PC-9 (cell line): ENCODE measurements at places on chromosomes 13 and 19. TPM values are rescaled to one million over a fixed set of nuclear protein-coding genes. Genes with fewer than 3 reads are reported as not detected.
A peak's percentile ranks its signal among the peaks of the same experiment; 100 is the strongest.

DNA sequence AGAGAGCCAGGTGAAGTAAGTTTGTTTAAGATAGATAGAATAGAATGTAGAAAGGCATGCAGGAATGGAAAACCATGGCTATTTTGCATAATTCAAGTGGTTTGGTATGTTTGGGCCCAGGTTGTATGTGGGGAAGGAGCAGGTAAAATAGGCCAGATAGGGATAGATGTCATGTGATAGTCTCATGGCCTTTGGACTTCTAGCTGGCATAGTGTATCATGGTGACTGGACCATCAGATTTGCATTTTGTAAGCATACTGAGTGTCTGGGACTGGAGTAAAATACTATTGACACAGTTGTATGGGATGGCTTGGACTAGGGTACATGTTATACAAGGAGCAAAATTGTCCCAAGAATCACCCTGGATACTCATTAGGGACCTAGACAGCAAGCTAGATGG is 38.9 kb downstream of the COG3 start:
- DNase-seq = no peak

DNA sequence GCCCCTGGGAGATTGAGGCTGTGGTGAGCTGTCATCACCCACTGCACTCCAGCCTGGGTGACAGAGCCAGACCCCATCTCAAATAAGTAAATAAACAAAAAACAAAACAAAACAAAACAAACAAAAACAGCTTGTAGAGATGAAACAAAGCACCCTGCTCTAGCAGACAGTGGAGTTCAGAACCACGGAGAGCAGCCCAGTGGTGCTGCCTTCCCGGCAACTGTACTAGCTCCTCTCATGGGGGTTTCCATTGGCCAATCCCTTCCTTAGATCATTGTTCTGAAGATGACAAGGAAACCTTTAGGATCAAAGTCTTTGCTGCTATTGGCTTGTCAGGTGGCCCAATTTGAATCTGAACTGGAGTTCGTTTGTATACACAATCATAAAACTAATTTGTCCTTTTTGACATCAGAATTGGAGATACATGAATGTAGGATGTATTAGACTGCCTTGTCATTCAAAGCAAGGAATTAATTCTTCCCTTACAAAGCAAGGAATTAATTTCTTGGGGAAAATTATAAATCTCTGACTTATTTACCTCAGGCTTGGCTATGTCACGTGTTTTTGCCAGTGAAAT is 19.7 kb upstream of the SYCN start:
- DNase-seq = no peak

ZMYM2 gene
- 47.1 and 55.1 TPM in 2 replicates for total RNA-seq

DNA sequence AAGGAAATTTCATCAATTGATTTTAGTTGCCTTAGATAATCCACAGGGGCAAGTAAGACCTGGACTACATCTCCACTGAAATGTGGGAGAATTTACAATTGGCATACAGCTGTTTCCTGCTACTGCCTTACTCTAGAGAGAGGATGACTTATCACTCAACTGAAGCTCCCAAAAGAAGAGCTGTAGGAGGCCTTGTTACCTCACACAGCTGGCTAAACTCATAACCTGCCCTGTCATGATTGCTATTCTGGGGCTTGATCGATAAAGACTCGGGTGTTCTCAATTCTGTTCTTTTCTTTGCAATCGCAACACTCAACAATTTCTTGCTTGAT is 1396.4 kb downstream of the EFNB2 start:
- DNase-seq = no peak

- peak; percentile 12 for DNase-seq
These were observed 17.8 kb upstream of the ENOX1 start for GRCh38 chr13:43804461-43805070.

- DNase-seq = no peak
These were observed 1.6 kb upstream of the BEST2 start for GRCh38 chr19:12749938-12750521.

B3GNT3 gene
- total RNA-seq = 47.7 and 65.9 TPM in 2 replicates

PRX gene
- total RNA-seq = 6.6 and 9.2 TPM in 2 replicates

MBD3L4 gene
- total RNA-seq = not detected in 2 replicates

ICAM1 gene
- 23.8 and 32.9 TPM in 2 replicates for total RNA-seq

- no peak for DNase-seq
These were observed 14.8 kb downstream of the PLEKHJ1 start for GRCh38 chr19:2221250-2221831.

DNA sequence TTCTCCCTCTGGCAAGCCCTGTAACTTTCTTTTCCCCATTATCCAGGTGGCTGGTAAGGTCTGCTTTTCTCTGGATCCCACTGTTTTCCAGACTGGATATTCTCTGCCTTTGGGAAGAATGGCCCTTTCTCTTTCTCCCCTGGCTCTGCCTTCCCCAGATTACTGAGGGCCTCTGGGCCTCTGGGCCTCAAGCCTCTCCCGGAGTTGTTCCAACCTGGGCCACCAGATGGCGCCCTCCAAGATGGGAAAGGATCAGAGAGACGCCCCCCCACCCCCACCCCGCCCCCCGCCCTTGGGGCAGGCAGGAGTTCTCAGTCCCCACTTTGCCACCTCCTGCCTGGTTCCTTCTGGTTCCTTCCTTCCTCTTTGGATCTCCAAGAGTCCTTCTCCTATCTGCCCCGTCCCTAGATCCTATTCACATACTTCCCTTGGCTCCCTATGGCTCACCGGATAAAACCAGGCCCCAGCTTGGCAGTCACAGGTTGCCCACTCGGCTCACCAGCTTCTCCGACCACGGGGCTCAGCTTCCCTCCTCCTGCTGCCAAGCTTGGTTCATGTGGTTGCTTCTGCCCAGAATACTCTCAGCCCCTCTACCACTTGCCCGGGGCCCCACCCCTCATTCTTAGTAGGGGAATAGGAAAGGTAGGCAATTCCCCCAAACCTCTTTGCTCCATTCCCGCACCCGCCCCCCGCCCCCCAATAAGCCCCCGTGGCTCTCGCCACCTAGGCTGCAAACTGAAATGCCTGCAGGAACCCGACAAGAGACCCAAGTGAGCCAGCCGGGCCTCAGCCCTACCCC is 13.1 kb downstream of the EPS8L1 start:
- DNase-seq = peak; percentile 35

DNA sequence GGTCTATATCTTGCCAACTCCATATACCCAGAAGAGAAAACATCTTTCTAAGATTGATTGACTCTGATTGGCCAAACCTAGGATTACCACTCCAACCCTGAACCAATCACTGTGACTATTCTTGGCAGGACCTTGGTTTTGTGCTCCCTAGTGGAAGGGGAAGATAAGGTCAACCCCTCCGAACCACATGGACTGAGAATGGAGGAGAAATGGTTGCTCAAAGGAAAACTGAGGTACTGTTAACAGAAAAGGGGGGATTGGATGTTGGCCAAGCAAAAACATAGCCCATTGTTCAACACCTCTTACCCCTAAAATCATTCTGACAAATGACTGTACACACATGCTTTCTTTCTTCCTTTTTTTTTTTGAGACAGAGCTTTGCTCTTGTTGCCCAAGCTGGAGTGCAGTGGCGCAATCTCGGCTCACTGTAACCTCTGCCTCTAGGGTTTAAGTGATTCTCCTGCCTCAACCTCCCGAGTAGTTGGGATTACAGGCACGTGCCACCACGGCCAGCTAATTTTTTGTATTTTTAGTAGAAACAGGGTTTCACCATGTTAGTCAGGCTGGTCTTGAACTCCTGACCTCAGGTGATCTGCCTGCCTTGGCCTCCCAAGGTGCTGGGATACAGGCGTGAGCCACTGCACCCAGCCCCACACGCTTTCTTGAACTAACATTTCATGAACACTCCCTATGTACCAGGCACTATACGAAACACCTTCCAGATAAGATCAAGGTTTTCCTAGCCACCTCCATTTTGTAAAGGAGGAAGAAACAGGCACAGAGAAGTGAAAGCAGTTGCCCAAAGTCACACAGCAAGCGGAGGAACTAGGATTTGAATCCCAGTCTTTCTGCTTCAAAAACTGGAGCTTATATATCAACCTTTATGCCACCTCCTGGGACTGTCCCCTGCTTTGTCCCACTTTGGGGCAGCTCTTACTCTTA is 6.5 kb downstream of the MEIOSIN start:
- DNase-seq = no peak

VMAC gene
- 6.2 and 7.1 TPM in 2 replicates for total RNA-seq

FAM98C gene
- total RNA-seq = 15.8 and 19.5 TPM in 2 replicates

FBN3 gene
- 0.05 TPM in 1 of 2 replicates, not detected in the other for total RNA-seq

PSG2 gene
- total RNA-seq = not detected in 2 replicates

GRCh38 chr13:94666065-94666464 is 46.3 kb downstream of the SOX21 start:
- DNase-seq = no peak

DNA sequence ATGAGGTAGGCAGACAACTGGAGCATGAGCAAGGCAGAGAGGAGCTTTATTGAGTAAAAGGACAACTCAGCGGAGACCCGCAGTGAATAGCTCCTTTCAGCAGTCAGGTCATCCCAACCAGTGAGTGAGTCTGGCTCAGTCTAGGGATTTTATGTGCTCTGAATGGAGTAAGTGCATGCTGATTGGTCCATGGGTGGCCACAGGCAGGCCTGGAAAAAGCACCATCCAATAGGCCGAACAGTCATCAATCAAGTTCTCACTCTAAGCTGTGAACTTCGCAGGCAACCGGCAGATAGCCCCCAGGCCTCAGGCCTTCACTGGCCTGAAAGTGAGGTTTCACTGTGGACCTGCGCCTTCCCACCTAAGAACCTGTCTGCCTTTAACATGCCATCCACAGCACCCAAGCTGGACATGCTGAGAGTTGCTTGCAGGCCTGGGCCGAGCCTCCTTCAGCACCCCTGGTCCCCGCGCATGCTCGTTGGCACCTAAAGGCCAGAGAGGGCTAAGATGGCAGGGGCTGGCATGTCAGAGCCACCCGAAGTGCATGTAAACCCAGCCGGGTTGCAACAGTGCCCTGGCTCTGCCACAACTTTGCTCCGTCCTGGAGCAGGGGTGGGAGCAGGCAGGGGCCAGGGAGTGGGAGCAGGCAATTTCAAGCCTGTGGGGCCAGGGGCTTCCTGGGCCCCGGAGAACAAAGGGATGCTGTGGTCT is 698.7 kb downstream of the SLITRK1 start:
- DNase-seq = no peak

TMC4 gene
- 175 and 194 TPM in 2 replicates for total RNA-seq

DNA sequence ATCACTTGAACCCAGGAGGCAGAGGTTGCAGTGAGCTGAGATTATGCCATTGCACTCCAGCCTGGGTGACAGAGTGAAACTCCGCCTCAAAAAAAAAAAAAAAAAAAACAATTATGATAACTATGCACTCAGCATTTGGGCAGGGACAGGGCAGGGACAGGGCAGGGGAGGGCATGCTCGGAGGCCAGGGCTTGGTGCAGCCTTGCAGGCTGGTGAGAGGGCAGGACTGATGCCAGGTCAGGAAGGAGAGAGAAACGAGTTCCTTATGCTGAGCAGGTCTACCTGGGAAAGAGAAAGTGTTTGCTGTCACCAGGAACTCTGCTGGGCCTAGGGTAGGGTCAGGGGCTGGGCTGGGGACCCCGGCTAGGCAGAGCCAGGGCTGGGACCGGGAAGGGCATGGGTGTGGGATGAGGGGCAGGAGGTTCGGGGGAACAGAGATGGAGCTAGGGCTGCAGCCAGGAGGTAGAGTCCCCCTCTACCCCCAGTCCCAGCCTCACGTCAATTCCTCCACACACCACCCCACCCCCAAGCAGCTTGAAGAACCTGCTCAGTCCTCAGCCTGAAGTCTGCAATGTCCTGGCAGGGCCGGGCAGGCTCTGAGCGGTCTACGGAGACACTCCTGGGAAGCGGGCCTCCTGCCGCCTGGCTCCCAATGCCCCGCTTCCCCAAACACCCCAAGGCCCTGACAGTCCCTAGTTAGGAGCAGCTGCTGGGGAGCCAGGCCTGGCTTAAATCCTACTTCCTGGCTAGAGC is 2.8 kb downstream of the FXYD3 start:
- DNase-seq = peak; percentile 82

- no peak for DNase-seq
These were observed 64.9 kb downstream of the TRPM4 start for GRCh38 chr19:49222528-49222927.

DNA sequence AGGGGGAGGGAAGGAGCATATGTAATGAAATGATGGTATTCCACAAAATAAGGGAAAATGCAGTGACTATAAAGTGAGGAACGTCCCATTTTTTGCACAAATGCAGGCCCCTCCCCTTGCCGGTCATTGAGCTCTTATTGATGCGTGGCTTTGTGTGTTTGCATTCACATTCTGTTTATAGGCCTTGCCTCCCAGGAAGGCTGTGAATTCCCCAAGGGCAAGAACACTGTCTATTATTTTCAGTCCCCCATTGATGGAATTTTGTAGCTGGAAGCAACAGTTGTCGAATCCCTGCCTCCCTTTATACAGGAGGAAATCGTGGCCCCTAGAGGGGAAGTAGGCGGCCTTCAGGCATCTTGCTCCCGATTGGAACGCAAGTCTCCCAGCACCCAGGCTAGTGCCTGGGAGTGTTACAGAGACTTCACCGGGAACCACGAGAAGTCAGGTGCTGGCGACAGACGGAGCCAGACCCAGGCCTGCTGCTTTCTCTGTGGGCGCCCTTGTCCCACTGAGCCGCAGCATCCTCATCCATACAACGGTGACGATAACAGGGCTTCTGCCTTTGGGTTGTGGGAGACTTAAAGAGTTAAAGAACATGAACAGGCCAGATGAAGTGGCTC is 6.9 kb downstream of the SBSN start:
- DNase-seq = no peak

DNA sequence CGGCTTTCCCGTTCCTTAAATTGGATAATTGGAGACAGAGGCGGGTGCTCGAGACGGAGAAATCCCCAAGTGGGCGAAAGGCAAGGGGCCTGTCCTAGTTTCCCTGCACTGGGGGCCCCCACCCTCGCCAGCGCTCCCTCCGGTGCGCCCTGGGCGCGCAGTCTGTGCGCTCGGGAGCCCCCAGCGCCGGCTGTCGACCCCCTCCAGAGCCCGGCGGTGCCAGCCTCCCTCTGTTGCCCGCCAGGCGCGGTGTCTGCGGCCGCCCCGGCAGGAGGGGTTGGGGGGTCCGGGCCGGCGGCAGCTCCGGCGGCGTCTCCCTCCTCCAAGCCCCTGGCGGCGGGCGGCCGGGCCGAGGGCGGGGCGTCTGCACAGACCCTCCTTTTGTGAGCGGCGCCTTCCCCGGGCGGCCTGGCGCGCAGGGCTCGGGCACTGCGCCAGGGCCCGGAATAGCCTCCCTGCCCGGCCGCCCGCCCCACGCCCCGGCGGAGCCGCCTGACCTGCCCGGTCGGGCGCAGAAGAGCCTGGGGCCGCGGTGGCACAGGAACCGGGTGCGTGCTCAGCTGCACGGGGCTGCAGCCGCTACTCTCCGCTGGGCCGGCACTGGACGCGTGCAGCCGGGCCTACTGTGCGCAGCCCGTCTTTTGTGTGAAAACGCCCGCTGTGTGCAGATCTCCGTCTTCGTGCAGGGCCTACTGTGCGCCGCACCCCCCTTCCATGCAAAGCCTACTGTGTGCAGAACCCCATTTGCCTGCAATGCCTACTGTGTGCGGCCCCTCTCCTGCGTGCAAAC is 13.2 kb downstream of the GADD45B start:
- DNase-seq = no peak

DNA sequence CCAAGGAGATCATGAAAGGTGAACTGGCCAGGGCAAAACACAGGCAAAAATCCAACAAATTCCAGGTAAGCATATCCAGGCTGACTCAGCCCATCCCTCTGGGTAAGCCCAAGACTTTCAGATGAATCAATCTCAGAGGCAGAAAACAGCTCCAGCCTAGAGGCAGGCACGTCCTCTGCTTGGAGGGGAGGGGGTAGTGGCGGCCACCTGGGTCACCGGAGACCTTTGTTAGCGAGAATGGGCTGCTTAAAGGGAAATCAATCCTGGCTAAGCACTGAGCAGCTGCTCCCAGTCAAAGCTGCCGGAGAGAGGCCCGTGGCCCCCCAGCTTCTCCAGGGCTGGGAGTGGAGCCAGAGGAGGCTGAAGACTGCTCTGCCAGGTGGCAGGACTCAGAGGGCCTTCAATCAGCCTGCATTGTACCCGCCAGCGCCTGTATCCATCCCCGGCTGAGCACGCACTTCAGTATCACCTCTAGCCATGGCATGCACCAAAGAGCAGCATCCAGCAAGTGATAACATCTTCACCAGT is 48.2 kb downstream of the PIN1 start:
- peak; percentile 50 for DNase-seq
